ENCODE measurements at places on chromosomes 7 and 10. TPM values are rescaled to one million over a fixed set of nuclear protein-coding genes. Genes with fewer than 3 reads are reported as not detected.

GRCh38 chr10:131082991-131083481 is 228.5 kb downstream of the TCERG1L start:
- DNase-seq, result no peak

- no peak for DNase-seq
These were observed 41.9 kb upstream of the ZNF33B start for GRCh38 chr10:42680267-42680666.

GRCh38 chr10:124741922-124742412 is 2.2 kb downstream of the FAM53B start:
- DNase-seq, result no peak

DNA sequence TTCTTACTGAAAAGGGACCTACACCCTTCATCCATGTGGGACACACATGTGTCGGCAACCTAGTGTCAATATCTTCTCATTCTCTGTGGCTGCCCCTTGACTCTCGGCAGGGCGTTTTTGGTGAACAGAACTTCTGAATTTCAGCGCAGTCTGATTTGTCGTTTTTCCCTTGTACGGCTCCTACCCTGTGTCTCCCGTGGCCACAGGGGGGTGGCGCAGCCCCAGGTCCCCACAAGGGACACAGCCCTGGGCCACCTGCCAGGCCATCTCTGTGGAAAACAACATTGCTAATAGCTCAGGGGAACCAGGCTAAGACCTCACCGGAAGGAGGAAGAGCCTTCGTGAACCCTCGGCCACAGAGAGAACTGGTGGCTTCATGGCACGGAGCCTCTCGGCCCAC is 53.1 kb upstream of the NKX6-2 start:
- no peak for DNase-seq

GRCh38 chr10:24097751-24098207 is 111.2 kb upstream of the KIAA1217 start:
- no peak for DNase-seq

DNA sequence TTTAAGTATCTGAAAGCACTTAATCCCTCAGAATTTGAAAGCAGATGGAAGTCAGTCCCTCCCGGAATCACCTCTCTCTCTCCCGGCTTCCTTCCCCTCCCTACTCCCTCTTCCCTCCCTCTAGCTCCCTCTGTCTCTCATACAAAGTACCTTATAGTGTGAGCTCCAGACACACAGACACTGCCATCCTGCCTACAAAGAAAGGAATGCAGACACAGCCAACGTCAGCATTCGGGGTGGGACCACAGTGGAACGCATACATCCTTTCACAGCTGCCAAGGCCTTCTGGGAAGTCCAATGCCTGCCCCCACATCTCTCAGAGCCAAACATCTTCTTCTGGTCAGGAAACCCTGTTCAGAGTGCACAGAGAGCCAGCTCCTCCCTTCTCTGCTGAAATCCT is 9.3 kb downstream of the NOD1 start:
- DNase-seq, result peak; percentile 84

- no peak for DNase-seq
These were observed 44.4 kb downstream of the ATXN7L1 start for GRCh38 chr7:105831824-105832535.

GRCh38 chr7:1794888-1795542 is 124.9 kb downstream of the ELFN1 start:
- DNase-seq, result no peak

- no peak for DNase-seq
These were observed 13.5 kb downstream of the DYNC2I1 start for GRCh38 chr7:158869876-158870275.

GRCh38 chr10:98921316-98921715 is 314.3 kb downstream of the HPSE2 start:
- DNase-seq, result no peak

DNA sequence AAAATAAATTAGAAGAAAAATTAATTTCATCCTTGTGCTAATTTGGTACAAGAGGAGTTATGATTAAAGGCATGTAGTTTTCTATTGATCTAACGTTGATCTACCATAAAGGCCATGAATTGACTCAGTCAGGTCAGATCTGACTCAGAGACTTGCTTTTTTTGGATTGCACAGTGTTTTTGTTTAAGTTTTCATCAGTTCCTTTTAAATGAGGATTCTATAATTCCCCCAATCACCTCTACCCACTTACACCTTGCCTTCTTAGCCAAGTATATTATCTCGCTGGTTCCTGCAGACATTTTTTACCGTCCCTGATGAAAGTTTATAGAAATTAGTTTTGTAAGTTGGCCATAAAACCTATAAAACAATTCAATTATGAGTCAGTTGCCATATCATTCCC is 132.4 kb upstream of the PALS2 start:
- no peak for DNase-seq

GRCh38 chr10:99530108-99531025 is 2.4 kb upstream of the NKX2-3 start:
- DNase-seq, result no peak

- no peak for DNase-seq
These were observed 4.0 kb downstream of the GPR15LG start for GRCh38 chr10:84177541-84178141.

DNA sequence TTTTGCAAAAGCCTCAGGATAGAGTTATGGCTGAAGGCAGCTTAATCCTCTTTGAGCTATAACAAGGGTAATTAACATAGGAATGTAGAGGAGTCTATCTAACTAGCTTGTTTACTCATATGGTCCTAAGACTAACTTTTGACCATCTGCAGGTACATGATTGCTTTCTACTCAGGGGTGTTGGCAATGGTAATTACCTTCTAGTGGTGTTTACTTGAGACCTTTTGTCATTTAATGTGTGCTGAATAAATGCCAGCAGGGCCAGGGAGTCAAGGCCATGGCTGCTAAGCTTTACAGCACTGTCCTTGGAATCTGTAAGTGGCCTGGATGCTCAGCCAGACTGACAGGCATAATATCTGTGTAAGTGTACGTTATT is 1325.0 kb downstream of the XPNPEP1 start:
- no peak for DNase-seq

- DNase-seq, result no peak
These were observed 85.5 kb upstream of the LRRN3 start for GRCh38 chr7:111005445-111005844.

GRCh38 chr10:100717166-100717565 is 28.2 kb upstream of the PAX2 start:
- no peak for DNase-seq

TBRG4 gene
- 34.1 TPM for total RNA-seq

PTN gene
- total RNA-seq, result 2.1 TPM

LIPF gene
- total RNA-seq, result not detected

TMEM229A gene
- total RNA-seq, result 0.47 TPM

BAMBI gene
- total RNA-seq, result 42.5 TPM

SH2B2 gene
- 3.9 TPM for total RNA-seq

RBP4 gene
- total RNA-seq, result 2.3 TPM

SPACDR gene
- total RNA-seq, result 0.85 TPM

SFMBT2 gene
- total RNA-seq, result 22.3 TPM

Measured in ovary (tissue), 10 donors.